ENCODE measurements at places on chromosomes 7 and 10.

- DNase-seq, result no peak
Measured at GRCh38 chr10:104334561-104334960, 3.7 kb downstream of the ITPRIP start.

DNA sequence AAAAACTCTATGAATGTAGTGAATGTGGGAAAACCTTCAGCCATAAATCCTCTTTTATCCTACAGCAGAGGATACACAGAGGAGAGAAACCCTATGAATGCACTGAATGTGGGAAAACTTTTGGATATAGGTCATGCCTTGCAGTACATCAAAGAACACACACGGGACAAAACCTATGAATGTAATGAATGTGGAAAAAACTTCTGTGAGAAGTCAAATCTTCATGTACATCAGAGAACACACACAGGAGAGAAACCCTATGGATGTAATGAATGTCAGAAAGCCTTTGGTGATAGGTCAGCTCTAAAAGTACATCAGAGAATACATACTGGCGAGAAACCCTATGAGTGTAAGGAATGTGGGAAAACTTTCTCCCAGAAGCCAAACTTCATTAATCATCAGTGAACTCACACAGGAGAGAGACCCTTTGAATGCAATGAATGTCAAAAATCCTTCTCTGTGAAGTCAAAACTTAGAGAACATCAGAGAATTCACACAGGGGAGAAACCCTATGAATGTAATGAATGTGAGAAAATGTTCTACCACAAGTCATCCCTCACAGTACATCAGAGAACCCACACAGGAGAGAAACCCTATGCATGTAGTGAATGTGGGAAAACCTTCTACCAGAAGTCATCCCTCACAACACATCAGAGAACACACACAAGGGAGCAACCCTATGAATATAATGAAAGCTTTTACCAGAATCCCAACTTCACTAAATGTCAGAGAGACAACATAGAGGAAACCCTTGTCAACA is 45.6 kb downstream of the ZNF487 start:
- DNase-seq, result no peak

GRCh38 chr7:89027781-89028180 is 232.2 kb upstream of the TEX47 start:
- no peak for DNase-seq

GRCh38 chr10:103851261-103851660 is 4.1 kb downstream of the SH3PXD2A start:
- DNase-seq, result no peak

GRCh38 chr7:102275123-102275703 is 11.5 kb upstream of the SH2B2 start:
- DNase-seq, result no peak

DNA sequence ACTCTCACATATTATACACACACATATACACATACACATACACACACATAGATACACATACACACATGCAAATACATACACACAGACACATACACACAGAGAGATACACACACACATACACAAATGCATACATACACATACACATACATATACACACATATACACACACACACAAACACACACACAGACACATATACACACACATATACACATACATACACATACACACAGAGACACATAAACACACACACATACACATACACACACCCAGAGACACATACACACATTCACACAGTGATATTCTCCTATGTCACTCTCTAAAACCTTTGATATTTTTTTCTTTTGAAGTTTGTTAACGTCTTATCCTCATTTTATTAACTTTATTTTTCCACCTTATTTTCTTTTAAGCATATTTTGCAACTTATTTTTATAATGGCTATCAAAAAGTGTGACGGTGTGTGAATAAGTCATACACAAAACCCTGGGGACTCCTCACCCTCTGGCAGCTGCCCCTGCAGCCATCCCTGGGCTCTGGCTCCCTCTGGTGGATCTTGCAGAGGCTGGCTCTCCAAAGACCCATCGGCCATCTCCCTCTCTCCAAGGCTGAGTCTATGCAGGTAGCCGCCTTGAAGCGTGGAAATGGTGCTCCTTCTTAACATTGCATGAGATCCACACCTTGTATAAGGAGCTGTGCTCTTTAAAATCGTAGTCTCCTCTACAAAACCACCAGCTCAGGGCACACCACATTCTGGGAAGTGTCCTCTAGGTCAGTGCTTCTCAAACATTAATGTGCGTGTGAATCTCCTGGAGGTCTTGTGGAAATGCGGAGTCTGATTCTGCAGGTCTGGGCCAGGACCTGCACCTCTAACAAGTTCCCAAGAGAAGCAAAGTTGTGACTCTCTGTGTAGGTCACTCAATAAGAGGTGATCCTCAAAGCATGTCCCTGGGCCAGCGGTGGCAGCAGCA is 4.1 kb upstream of the C10orf120 start:
- DNase-seq, result peak; percentile 36

GRCh38 chr7:74502216-74502891 is 48.6 kb downstream of the GTF2IRD1 start:
- no peak for DNase-seq

DNA sequence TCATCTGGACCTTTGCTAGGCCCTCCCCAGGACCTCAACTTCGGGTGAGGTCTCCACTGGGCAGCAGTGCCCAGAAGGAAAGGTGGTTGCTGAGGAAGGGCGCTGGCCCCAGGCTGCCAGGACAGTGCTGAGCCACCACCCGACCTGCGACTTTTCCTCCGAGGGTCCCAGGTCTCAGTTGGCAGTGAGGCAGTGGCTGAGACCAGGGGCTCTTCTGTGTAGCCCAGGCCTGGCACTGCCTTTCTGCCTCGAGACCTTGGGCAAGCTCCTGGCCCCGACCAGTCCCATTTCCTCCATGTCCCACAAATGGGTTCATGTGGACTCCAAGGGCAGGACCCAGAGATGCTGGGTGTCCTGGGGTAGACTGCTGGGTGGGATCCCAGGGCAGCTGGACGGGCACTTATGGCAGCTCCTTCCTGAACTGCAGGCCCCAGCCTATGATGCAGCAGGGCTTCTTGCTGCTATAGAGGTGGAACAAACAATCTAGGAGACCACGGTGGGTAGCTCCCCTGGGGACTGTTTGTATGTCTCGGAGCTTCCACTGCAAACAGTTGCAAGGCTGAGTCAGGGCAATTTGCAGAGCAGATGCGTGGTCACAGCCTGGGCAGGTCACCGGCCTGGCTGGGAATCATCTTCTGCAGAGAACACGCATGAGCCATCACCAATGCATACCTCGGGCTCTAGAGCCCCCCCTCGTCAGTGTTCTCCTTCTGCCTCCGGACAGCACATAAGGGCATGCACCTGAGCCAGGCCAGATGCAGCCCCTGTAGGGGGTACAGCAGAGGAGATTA is 17.9 kb upstream of the LRRC18 start:
- no peak for DNase-seq

DNA sequence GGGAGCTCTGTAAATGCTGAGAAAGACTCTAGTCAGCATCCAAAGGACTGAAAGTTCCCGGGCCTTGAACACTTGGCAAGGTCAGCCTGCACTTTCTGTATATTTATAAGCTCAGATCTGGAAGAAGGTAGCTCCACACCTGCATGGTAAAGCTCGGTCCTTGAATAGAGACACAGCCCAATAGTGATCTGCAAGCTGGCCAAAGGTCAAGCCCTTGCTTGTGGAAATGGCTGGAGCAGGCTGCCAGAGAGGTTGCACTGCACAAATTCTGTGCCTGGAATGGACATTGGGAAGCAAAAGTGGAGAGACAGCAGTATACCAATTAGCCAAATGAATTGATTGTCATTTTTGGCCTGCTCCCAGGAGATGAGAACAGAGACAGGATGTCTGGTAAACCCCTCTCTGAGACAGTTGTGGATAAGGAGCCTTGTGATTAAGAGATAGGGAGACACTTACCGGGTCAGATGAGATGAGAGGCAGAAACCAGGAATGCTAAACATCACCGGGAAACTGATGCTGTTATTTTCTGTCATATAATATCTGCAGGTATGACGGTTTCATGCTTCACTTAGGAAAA is 8.0 kb upstream of the FRA10AC1 start:
- no peak for DNase-seq

All from activated T-cell treated with anti-CD3 and anti-CD28 coated beads for 24 hours (primary cell).